ENCODE measurements at places on chromosomes 3 and 15. TPM values are rescaled to one million over a fixed set of nuclear protein-coding genes. Genes with fewer than 3 reads are reported as not detected.

DNA sequence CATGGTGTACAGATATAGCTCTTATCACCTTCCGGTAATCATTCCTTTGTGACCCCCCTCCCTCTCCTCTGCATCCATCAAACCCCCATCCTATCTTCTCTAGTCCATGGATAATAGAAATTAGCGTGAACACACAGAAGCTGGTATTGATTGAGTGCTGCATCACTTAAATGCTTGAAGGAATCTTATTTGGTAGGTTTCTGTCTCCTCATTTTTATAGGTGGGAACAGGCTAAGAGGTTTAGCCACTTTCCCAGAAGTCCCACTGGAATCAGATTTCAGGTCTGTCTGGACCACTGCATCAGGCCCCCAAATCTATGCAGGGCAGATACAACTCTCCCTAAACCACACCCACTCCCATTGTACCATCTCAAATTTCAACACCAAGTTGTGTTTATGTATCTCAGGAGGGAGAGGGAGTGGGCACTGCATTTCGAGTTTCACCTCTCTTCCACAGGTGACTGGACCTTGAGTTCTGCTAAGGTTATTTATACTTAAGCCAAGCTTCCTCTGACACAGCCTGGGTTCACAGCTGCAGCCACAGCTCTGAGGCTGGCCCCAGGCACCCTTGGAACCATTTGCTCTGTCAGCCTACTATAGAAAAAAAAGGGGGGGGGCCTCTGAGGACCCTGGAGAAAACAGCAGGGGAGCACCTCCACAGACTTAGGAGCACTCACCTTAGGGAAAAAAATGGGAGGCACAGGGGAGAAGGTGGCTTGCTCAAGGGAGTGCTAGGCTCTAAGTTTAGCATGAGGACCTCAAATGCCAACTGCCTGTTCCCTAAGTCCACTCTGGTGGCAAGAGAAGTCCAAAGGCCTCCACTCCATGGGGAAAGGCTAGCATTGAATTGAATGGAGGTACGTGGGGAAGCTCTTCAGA lies 2.1 kb upstream of the NMB start:
- H3K4me1 ChIP-seq = peaks cover 13% of the 10 kb centered on the region
- H3K36me3 ChIP-seq = no peaks in the 10 kb centered on the region
- DNase-seq = no peak
- peak overlapping the region; percentile 69 for H3K27ac ChIP-seq

The LEKR1 gene
- 0.42 TPM for total RNA-seq

- H3K4me1 ChIP-seq = no peaks in the 10 kb centered on the region
- no peak overlapping the region for H3K27ac ChIP-seq
- no peaks in the 10 kb centered on the region for H3K36me3 ChIP-seq
- DNase-seq = peak; percentile 30
Measured at GRCh38 chr3:69499899-69500421, 114.1 kb upstream of the FRMD4B start.

GRCh38 chr3:54955496-54955895 lies 27.6 kb upstream of the LRTM1 start:
- H3K4me3 ChIP-seq = no peak overlapping the region
- peaks cover 12% of the 10 kb centered on the region for H3K4me1 ChIP-seq
- no peaks in the 10 kb centered on the region for H3K36me3 ChIP-seq
- DNase-seq = no peak

DNA sequence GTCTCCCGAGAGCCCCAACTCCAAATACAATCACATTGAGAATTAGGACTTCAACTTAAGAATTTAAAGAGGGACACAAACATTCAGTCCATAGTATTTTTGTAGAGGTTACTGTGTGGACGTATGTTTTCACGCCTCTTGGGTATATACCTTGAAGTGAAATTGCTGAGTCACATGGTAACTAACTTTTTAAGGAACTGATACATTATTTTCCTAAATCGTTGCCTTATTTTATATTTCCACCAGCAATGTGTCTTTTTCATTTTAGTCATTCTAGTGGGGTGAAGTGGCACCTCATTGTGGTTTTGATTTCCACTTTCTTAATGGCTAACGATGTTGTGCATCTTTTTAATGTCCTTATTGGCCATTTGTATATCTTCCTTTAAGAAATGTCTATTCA lies 11.8 kb downstream of the PARP15 start:
- no peak overlapping the region for H3K4me3 ChIP-seq
- no peaks in the 10 kb centered on the region for H3K4me1 ChIP-seq
- no peak overlapping the region for H3K27ac ChIP-seq
- no peaks in the 10 kb centered on the region for H3K36me3 ChIP-seq
- no peak for DNase-seq
- no peaks in the 10 kb centered on the region for H3K27me3 ChIP-seq

GRCh38 chr3:159664006-159664405 lies 324.6 kb upstream of the IL12A start:
- no peak for DNase-seq
- H3K36me3 ChIP-seq = no peaks in the 10 kb centered on the region
- H3K4me3 ChIP-seq = no peak overlapping the region
- H3K27ac ChIP-seq = no peak overlapping the region
- H3K4me1 ChIP-seq = peaks cover 9% of the 10 kb centered on the region

GRCh38 chr3:141275511-141275910 lies 43.9 kb downstream of the PXYLP1 start:
- no peak overlapping the region for H3K4me3 ChIP-seq
- H3K4me1 ChIP-seq = peaks cover 2% of the 10 kb centered on the region
- no peaks in the 10 kb centered on the region for H3K27me3 ChIP-seq
- no peaks in the 10 kb centered on the region for H3K36me3 ChIP-seq
- H3K27ac ChIP-seq = no peak overlapping the region
- DNase-seq = no peak

GRCh38 chr3:154228561-154229216 lies 95.6 kb downstream of the DHX36 start:
- H3K27ac ChIP-seq = no peak overlapping the region
- H3K36me3 ChIP-seq = no peaks in the 10 kb centered on the region
- no peak overlapping the region for H3K4me3 ChIP-seq
- no peaks in the 10 kb centered on the region for H3K4me1 ChIP-seq
- peak; percentile 18 for DNase-seq

DNA sequence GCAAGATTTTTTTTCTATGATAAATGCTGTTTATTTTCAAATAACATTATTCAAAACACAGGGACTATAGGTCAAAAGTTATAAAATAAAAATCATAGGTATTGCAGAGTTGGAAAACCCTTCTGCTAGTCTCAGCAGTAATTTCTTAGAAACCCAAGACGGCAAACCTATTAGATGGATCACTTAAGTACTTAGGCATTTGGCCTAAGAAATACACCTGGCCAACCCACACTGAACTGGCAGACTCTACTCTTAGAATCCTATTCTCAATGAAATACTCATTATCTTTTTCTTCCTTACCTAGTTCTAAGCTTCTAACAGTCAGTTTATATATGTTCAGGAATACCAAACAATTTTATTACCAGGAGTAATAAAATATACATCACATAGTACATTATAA lies 30.5 kb upstream of the RIOX2 start:
- DNase-seq = no peak
- no peaks in the 10 kb centered on the region for H3K36me3 ChIP-seq
- no peaks in the 10 kb centered on the region for H3K27me3 ChIP-seq
- no peaks in the 10 kb centered on the region for H3K4me1 ChIP-seq

- no peak overlapping the region for H3K27ac ChIP-seq
- H3K36me3 ChIP-seq = no peaks in the 10 kb centered on the region
- peak; percentile 82 for DNase-seq
- H3K4me3 ChIP-seq = no peak overlapping the region
Measured at GRCh38 chr15:76185716-76186115, 125.6 kb downstream of the ETFA start.

DNA sequence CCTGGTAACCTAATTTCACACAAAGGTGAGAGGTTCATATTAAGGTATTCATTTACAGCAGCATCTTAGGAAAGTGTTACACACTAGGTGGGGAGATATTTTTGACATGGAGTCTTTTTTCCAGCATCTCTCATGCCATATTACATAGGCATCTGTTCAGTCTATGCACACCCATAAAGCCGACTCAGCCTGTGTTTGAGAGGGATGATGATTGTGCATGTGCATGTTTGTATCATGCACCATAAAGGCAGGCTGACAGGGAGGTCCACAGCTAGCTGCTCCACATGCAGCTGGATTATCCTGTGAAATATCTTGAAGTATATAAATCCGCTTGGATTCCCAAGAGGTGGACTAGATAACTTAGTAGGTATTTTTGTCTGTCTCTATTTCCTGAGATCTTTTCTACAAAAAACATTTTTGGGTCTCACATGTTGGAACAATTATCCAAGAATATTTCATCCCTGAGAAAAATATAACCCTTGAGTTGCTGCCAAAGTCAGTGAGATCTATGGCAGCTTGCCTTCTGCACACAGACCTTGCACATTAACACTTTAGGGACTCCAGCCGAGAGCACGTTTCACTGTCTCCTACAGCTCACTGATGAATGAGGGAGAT lies 288.4 kb upstream of the DPH6 start:
- H3K4me1 ChIP-seq = no peaks in the 10 kb centered on the region
- no peak for DNase-seq
- no peaks in the 10 kb centered on the region for H3K36me3 ChIP-seq
- H3K27ac ChIP-seq = no peak overlapping the region
- no peaks in the 10 kb centered on the region for H3K27me3 ChIP-seq
- H3K4me3 ChIP-seq = no peak overlapping the region

The POPDC2 gene
- 214 TPM for total RNA-seq

DNA sequence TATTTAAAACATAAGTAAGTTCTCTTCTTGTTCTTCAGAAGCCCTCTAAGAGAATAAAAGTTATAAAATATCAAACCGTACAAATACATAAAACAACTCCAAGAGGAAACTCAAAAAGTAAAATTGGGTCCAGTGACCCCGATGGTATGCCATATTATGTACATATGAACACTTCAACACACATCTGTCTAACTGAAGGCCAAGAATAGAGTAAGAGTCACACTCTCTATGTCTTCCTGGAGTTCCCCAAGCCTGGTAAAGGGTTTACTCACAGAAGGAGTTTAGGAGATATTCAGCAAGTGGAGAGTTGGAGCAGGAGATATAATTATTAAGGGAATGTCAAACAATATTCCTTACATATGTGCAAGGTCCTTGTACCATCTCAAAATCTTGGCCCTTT lies 101.3 kb upstream of the EIF1B start:
- no peaks in the 10 kb centered on the region for H3K36me3 ChIP-seq
- H3K4me1 ChIP-seq = no peaks in the 10 kb centered on the region
- H3K27ac ChIP-seq = no peak overlapping the region
- no peaks in the 10 kb centered on the region for H3K27me3 ChIP-seq
- DNase-seq = no peak

- DNase-seq = no peak
- no peak overlapping the region for H3K27ac ChIP-seq
- H3K36me3 ChIP-seq = no peaks in the 10 kb centered on the region
- no peaks in the 10 kb centered on the region for H3K27me3 ChIP-seq
Measured at GRCh38 chr3:148682997-148683396, 14.7 kb upstream of the AGTR1 start.

- no peak overlapping the region for H3K27ac ChIP-seq
- H3K27me3 ChIP-seq = peaks cover 27% of the 10 kb centered on the region
- DNase-seq = no peak
- H3K4me3 ChIP-seq = peak overlapping the region; percentile 44
- no peaks in the 10 kb centered on the region for H3K4me1 ChIP-seq
Measured at GRCh38 chr15:82680200-82681102, 29.2 kb downstream of the AP3B2 start.

The EFCAB12 gene
- 0.85 TPM for total RNA-seq

The PXYLP1 gene
- 24.3 TPM for total RNA-seq

- H3K27ac ChIP-seq = no peak overlapping the region
- no peaks in the 10 kb centered on the region for H3K36me3 ChIP-seq
- H3K4me3 ChIP-seq = no peak overlapping the region
- no peaks in the 10 kb centered on the region for H3K4me1 ChIP-seq
- no peaks in the 10 kb centered on the region for H3K27me3 ChIP-seq
Measured at GRCh38 chr15:96896766-96897165, 566.3 kb downstream of the NR2F2 start.

GRCh38 chr3:151841801-151842200 lies 27.9 kb downstream of the AADAC start:
- no peak for DNase-seq
- H3K4me3 ChIP-seq = no peak overlapping the region
- H3K27me3 ChIP-seq = no peaks in the 10 kb centered on the region
- H3K4me1 ChIP-seq = peaks cover 7% of the 10 kb centered on the region
- no peaks in the 10 kb centered on the region for H3K36me3 ChIP-seq
- no peak overlapping the region for H3K27ac ChIP-seq

The TFRC gene
- 76.1 TPM for total RNA-seq

- H3K4me1 ChIP-seq = no peaks in the 10 kb centered on the region
- H3K27ac ChIP-seq = no peak overlapping the region
- H3K36me3 ChIP-seq = no peaks in the 10 kb centered on the region
- no peak overlapping the region for H3K4me3 ChIP-seq
- DNase-seq = no peak
Measured at GRCh38 chr3:13890377-13891016, 10.6 kb upstream of the WNT7A start.

DNA sequence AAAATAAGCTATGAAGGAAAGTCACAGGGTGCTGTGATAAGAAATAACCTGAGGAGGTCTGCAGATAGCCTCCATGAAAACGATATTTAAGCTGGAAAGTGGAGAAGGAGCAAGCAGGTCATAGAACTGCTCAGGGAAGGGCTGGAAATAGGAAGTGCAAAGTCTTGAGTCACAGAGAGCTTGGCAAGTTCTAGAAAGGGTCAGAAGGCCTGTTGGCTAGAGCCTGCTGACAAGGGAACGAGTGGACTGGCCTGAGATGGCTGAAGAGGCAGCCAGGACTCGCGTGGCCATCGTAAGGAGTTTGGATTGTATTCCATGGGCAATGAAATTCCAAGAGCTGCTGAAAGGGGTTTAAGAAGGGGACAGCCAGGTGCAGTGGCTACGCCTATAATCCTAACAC lies 64.7 kb upstream of the IL12A start:
- no peak overlapping the region for H3K4me3 ChIP-seq
- H3K4me1 ChIP-seq = no peaks in the 10 kb centered on the region
- H3K27ac ChIP-seq = no peak overlapping the region
- H3K36me3 ChIP-seq = no peaks in the 10 kb centered on the region

The ERC2 gene
- total RNA-seq = 29.0 TPM

GRCh38 chr3:151062611-151063010 lies 22.9 kb upstream of the MED12L start:
- no peaks in the 10 kb centered on the region for H3K4me1 ChIP-seq
- no peaks in the 10 kb centered on the region for H3K27me3 ChIP-seq
- DNase-seq = no peak
- H3K4me3 ChIP-seq = no peak overlapping the region
- no peak overlapping the region for H3K27ac ChIP-seq

DNA sequence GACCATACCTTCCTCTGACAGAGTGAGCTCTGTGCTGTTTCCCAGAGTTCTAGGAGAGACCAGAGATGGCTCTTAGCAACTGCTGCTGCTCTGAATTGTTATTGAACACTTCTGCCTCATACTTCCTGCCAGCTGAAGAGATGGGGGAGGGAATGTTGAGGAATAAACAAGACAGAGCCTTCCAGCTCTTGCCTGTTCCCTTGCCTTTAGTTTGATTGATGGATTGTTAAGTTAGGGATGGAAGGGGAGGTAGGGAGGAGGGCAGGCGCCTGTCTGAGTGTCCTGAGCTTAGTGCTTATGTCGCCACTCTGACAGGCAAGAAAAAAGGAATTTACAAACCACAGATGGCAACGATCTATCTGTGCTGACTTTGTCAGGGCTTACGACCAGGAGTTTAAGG lies 42.8 kb downstream of the ZNF609 start:
- H3K4me3 ChIP-seq = no peak overlapping the region
- H3K27ac ChIP-seq = peak overlapping the region; percentile 47
- H3K4me1 ChIP-seq = peaks cover 50% of the 10 kb centered on the region

GRCh38 chr3:190384309-190384756 lies 3.6 kb upstream of the CLDN16 start:
- no peak overlapping the region for H3K4me3 ChIP-seq
- no peaks in the 10 kb centered on the region for H3K4me1 ChIP-seq
- peak; percentile 60 for DNase-seq
- no peaks in the 10 kb centered on the region for H3K27me3 ChIP-seq

GRCh38 chr3:42694366-42694765 lies 8.2 kb downstream of the HHATL start:
- H3K4me3 ChIP-seq = no peak overlapping the region
- H3K27me3 ChIP-seq = no peaks in the 10 kb centered on the region
- no peaks in the 10 kb centered on the region for H3K36me3 ChIP-seq
- no peak overlapping the region for H3K27ac ChIP-seq
- DNase-seq = no peak
- no peaks in the 10 kb centered on the region for H3K4me1 ChIP-seq
